ENCODE measurements at places on chromosomes 11 and 22.

- H3K36me3 ChIP-seq: no peaks in the 10 kb centered on the region
- H3K4me1 ChIP-seq: peaks cover 11% of the 10 kb centered on the region
- no peak for DNase-seq
- no peaks in the 10 kb centered on the region for H3K27me3 ChIP-seq
- peak overlapping the region; percentile 58 for H3K4me3 ChIP-seq
Observed at GRCh38 chr11:10307022-10307399, 2.1 kb downstream of the ADM start.

DNA sequence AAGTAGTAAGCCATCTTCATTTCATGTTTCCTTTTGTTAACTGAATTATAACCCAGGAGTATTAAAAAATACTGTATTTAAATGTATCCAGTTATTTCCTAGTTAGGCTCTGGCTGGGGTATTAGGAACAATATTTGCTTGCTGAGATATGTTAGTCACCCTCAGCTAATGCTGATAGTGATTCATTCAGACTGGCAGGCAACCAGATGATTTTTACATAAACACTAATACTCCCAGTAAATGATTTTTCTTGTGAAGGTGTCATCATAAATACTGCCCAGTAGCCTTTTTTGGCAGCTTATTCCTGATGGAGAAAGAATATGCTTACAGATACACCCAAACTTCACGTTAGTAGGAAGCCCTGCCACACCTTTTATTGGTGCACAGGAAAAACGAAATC is 8.1 kb downstream of the YWHAH start:
- H3K27me3 ChIP-seq: no peaks in the 10 kb centered on the region
- no peaks in the 10 kb centered on the region for H3K4me1 ChIP-seq
- DNase-seq: no peak
- no peaks in the 10 kb centered on the region for H3K36me3 ChIP-seq
- H3K4me3 ChIP-seq: no peak overlapping the region

- H3K4me1 ChIP-seq: no peaks in the 10 kb centered on the region
- no peak overlapping the region for H3K27ac ChIP-seq
- no peaks in the 10 kb centered on the region for H3K27me3 ChIP-seq
- no peak overlapping the region for H3K4me3 ChIP-seq
Observed at GRCh38 chr11:34866375-34866774, 49.8 kb downstream of the APIP start.

DNA sequence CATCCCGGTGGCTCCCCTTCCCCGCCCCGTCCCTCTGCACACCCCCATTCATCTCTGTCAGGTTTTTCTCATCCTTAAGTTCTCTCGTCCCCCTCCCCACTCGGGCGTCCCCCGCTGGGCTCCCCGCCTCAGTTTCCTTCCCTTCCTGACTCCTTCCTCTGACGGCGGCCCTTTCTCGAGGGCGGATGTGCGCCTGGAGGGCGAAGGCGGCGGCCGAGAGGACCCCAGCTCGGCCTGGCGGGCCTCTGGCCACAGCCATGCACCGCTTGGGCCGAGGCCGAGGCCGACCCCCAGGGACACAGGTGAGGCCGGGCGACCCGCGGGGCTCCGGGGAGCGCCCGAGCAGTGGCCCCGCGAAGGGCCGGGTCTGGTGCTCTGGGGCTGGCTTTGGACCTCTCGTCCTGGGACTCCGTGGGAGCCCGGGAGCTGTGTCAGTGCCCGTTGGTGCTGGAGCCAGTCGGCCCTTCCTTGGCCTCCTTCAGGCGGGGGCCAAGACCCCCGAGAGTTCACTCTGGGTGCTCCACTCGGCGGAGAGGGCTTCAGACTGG is 2.9 kb downstream of the PHLDB1 start:
- H3K4me1 ChIP-seq: peaks cover 5% of the 10 kb centered on the region
- H3K27me3 ChIP-seq: no peaks in the 10 kb centered on the region
- no peaks in the 10 kb centered on the region for H3K36me3 ChIP-seq
- peak overlapping the region; percentile 24 for H3K4me3 ChIP-seq

GRCh38 chr11:15112131-15112541 is 2.6 kb upstream of the INSC start:
- H3K4me3 ChIP-seq: no peak overlapping the region
- no peak for DNase-seq
- H3K36me3 ChIP-seq: no peaks in the 10 kb centered on the region
- H3K4me1 ChIP-seq: no peaks in the 10 kb centered on the region

DNA sequence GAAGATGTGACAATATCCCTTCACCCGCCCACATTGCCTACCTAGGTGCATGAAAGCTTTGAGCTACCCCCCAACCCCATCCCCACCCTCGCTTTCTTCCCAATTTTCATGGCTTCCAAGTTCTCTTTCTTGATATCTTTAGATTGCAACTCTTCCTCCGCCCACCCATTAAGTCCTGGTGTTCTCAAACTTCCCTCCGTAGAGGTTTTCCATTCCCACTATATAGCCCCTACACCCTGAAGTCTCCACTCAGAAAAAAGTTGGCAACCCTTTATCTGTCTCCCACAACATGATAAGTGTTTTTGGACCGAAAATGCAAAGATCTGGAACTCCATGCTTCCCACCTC is 572 bp downstream of the ZNF70 start:
- H3K27ac ChIP-seq: peak overlapping the region; percentile 90
- no peaks in the 10 kb centered on the region for H3K27me3 ChIP-seq
- no peak for DNase-seq
- H3K4me3 ChIP-seq: peak overlapping the region; percentile 66

- no peak overlapping the region for H3K4me3 ChIP-seq
- H3K36me3 ChIP-seq: no peaks in the 10 kb centered on the region
- no peak for DNase-seq
- peak overlapping the region; percentile 58 for H3K27ac ChIP-seq
- H3K27me3 ChIP-seq: no peaks in the 10 kb centered on the region
Observed at GRCh38 chr22:29311464-29312217, 3.9 kb downstream of the RASL10A start.

Measured in prostate gland (tissue), 2 donors.